ENCODE measurements at places on chromosomes 12 and 14.

DNA sequence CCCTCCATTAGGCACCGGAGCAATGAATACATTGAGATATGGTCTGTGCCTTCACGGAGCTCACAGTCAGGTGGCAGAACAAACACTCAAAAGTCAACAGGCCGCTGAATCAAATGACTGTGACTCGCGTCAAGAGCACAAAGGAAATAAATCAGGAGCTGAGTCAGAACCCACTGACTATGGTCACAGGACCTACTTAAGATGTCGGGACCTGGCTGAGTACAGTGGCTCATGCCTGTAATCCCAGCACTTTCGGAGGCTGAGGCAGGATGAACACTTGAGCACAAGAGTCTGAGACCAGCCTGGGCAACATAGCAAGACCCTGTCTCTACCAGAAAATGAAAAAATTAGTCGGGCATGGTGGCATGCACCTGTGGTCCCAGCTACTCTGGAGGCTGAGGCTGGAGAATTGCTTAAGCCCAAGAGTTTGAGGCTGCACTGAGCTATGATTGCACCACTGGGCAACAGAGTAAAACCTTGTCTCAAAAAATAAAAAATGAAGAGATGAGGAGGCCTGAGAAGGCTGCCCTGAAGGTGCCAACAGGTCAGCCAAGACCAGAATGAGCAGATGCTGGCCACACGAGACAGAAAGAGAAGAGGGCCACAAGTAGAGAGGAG lies 19.9 kb downstream of the TMEM233 start:
- no peaks in the 10 kb centered on the region for H3K36me3 ChIP-seq
- H3K27ac ChIP-seq = no peak overlapping the region
- no peaks in the 10 kb centered on the region for H3K27me3 ChIP-seq
- H3K4me3 ChIP-seq = no peak overlapping the region

- no peak overlapping the region for H3K4me3 ChIP-seq
- no peaks in the 10 kb centered on the region for H3K27me3 ChIP-seq
- no peaks in the 10 kb centered on the region for H3K36me3 ChIP-seq
- H3K27ac ChIP-seq = no peak overlapping the region
- no peaks in the 10 kb centered on the region for H3K4me1 ChIP-seq
Observed at GRCh38 chr12:85183855-85184254, 96.2 kb upstream of the ALX1 start.

GRCh38 chr14:98937021-98937420 lies 335.0 kb downstream of the BCL11B start:
- no peak overlapping the region for H3K27ac ChIP-seq
- H3K4me1 ChIP-seq = no peaks in the 10 kb centered on the region
- no peak overlapping the region for H3K4me3 ChIP-seq
- no peaks in the 10 kb centered on the region for H3K36me3 ChIP-seq
- DNase-seq = no peak

DNA sequence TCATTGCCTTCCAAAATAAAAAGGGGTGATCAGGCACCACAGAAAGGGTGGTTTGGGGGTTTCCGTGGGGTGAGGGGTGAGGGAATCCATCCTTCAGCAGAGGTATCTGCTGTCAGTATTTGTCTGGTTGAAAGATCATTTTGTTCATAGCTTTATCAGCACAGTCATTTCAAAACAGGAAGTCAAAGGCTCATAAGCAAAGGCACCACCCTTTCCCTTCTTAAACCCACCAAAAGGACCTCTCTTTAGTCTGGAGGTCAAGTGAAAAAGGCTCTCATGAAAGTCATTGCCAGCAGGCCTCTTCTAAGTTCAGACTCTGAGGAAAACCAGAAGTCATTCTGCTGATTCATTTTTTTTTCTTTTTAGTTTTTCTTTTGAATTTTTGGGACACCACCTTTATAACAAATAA lies 6.2 kb downstream of the CHST11 start:
- H3K27ac ChIP-seq = peak overlapping the region; percentile 67
- peaks cover 69% of the 10 kb centered on the region for H3K4me1 ChIP-seq
- no peak for DNase-seq
- no peaks in the 10 kb centered on the region for H3K27me3 ChIP-seq
- peak overlapping the region; percentile 2 for H3K4me3 ChIP-seq

DNA sequence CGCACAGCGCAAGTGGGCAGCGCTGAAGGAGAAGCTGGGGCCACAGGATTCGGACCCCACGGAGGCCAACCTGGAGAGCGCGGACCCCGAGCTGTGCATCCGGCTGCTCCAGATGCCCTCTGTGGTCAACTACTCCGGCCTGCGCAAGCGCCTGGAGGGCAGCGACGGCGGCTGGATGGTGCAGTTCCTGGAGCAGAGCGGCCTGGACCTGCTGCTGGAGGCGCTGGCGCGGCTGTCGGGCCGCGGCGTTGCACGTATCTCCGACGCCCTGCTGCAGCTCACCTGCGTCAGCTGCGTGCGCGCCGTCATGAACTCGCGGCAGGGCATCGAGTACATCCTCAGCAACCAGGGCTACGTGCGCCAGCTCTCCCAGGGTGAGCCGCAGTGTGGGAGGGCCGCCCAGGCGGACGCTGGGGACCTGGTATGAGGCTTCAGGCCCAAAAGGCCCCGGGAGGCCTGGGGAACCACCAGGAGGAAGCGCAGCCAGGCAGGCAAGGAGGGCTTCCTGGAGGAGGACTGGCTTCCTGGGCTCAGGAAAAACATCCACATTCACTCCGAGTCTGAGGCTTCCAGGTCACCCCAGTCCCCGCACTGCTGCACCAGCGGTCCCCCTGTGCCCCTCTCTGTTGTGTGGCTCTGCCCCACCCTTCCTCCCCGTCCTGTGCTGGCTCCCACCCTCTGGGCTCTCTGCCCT lies 12.1 kb downstream of the INF2 start:
- H3K4me1 ChIP-seq = peaks cover 30% of the 10 kb centered on the region
- peaks cover 36% of the 10 kb centered on the region for H3K36me3 ChIP-seq
- DNase-seq = no peak
- H3K27ac ChIP-seq = no peak overlapping the region

GRCh38 chr14:92105073-92105892 lies 1.1 kb downstream of the ATXN3 start:
- no peaks in the 10 kb centered on the region for H3K36me3 ChIP-seq
- H3K4me3 ChIP-seq = peak overlapping the region; percentile 89
- no peak for DNase-seq
- H3K4me1 ChIP-seq = peaks cover 34% of the 10 kb centered on the region
- peak overlapping the region; percentile 94 for H3K27ac ChIP-seq
- H3K27me3 ChIP-seq = no peaks in the 10 kb centered on the region

DNA sequence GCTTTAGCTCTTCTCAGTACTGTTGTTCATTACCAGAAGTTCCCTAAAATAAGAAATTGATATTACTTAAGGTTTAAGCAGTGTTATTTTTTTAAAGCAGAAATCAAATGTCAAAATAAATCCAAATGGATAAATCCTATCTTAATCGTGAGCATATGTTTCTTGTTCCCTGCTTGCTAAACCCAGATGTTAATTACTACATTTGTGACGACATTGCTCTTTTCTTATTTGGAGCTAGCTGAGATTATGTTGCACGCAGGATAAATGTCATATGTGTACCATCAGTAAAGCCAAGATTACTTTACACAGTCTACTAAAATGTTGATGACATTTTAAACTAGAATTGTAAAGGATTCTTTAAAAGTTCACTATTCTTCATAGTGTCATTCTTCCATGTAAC lies 157.5 kb downstream of the PLCZ1 start:
- H3K4me1 ChIP-seq = no peaks in the 10 kb centered on the region
- H3K4me3 ChIP-seq = no peak overlapping the region

DNA sequence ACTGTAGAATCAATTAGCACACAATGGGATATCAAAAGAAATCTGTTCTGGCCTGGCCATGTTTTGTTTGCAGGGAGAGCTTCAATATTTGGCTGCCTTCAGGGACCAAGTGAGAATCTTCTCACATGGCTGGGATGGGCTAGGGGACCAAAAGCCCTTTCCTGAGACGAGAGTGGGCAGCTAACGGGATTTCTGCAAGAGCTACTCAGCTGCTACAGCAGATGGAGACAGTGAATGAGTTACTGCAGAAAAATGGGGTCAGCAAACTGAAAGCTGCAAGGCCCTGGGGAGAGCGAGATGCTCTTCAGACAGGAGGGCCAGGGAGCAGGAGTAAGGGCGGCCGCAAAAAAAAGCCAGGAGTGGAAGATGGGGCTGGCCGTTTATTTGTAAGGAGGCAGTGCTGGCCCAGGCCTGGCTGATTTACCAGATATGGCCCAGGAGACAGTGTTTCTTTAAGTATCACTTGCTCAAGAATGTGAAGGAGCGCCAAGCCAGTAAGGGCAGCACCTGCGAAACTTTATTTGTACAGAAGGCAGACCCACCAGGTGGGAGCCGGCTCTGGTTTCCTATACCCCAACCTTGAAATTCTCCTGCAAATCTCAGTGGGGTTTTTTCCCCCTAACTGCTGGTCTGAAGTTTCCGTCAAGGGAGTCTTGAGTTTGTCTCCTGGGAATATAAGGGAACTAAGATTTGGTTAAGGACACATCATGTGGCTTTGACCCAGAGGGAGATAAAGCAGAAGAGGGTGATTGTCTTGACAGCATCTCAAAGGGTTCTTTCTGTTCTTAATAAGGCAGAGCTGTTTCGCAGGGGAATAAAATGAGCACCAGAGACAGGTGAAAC lies 57.8 kb downstream of the SSH1 start:
- no peaks in the 10 kb centered on the region for H3K27me3 ChIP-seq
- peaks cover 75% of the 10 kb centered on the region for H3K36me3 ChIP-seq
- no peak overlapping the region for H3K27ac ChIP-seq
- DNase-seq = no peak
- no peak overlapping the region for H3K4me3 ChIP-seq

GRCh38 chr12:87428701-87429277 lies 600.4 kb downstream of the C12orf50 start:
- DNase-seq = no peak
- H3K36me3 ChIP-seq = no peaks in the 10 kb centered on the region
- H3K27me3 ChIP-seq = no peaks in the 10 kb centered on the region
- no peak overlapping the region for H3K4me3 ChIP-seq
- H3K4me1 ChIP-seq = no peaks in the 10 kb centered on the region
- H3K27ac ChIP-seq = no peak overlapping the region

GRCh38 chr12:12365446-12365802 lies 8.5 kb downstream of the BORCS5 start:
- H3K27me3 ChIP-seq = no peaks in the 10 kb centered on the region
- peaks cover 22% of the 10 kb centered on the region for H3K36me3 ChIP-seq
- no peak overlapping the region for H3K4me3 ChIP-seq
- no peak for DNase-seq
- H3K27ac ChIP-seq = no peak overlapping the region
- no peaks in the 10 kb centered on the region for H3K4me1 ChIP-seq

GRCh38 chr14:72515779-72516770 lies 377.8 kb downstream of the DPF3 start:
- no peak overlapping the region for H3K4me3 ChIP-seq
- no peaks in the 10 kb centered on the region for H3K27me3 ChIP-seq
- DNase-seq = no peak
- H3K36me3 ChIP-seq = no peaks in the 10 kb centered on the region
- no peaks in the 10 kb centered on the region for H3K4me1 ChIP-seq

- H3K27me3 ChIP-seq = no peaks in the 10 kb centered on the region
- DNase-seq = no peak
- no peak overlapping the region for H3K27ac ChIP-seq
- no peaks in the 10 kb centered on the region for H3K36me3 ChIP-seq
- H3K4me1 ChIP-seq = no peaks in the 10 kb centered on the region
Observed at GRCh38 chr14:54104601-54105145, 148.0 kb upstream of the BMP4 start.

DNA sequence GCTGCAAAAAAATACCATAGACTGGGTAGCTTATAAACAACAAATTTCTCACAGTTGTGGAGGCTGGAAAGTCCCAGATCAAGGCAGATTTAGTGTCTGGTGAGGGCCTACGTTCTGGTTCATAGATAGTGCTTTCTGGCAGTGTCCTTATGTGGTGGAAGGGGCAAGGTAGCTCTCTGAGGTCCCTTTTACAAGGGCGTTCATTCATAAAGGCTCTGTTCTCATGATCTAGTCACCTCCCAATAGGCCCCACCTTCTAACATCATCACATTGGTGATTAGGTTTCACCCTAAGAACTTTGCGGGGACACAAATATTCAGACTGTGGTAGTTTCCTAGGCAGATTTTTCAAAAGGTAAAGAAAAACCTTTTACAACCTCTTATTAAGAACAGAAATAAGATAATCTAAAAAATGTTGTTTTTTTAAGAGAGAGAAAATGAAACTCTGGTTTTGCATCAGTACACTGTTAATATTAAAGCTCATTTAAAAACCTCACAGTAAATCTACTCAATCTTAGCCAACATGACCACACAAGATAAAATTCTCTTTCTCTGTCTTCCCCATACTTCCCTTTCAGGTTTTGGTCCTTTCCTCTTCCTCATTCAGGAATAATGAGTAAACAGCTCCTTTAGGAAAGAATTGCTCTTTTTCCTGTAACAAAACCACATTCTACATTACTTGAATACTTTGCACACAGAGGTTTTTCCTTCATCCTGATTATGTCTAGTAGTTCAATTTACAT lies 117.5 kb downstream of the UNC79 start:
- H3K4me3 ChIP-seq = no peak overlapping the region
- no peaks in the 10 kb centered on the region for H3K4me1 ChIP-seq
- no peak for DNase-seq
- no peak overlapping the region for H3K27ac ChIP-seq

GRCh38 chr12:57904426-57904825 lies 36.9 kb upstream of the ATP23 start:
- no peak for DNase-seq
- H3K4me1 ChIP-seq = peaks cover 6% of the 10 kb centered on the region
- no peaks in the 10 kb centered on the region for H3K27me3 ChIP-seq
- no peaks in the 10 kb centered on the region for H3K36me3 ChIP-seq
- no peak overlapping the region for H3K27ac ChIP-seq

DNA sequence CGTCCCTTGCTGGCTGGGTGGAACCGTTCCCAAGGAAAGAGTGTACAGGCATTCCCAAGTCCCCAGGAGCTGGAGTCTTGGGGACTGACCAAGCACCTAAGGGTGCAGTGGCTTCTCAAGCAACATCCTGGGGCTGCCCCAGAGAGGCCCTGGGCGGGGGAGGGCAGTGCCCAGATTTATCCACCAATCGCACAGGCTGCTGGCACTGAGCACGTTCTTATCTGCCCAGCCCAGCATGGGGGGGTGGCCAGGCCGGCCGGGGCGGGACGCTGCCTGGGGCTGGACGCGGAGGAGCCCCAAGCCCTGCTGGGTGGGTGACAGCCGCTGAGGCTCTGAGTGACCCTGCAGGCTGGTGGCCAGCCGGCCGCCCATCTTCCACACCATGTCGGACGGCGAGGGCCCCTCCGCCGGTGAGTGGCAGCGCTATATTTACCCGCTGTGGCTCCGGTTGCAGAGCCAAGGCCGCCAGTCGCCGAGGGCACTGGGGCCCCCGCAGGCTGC lies 53.4 kb downstream of the CYP46A1 start:
- DNase-seq = peak; percentile 85
- peak overlapping the region; percentile 58 for H3K4me3 ChIP-seq
- H3K27ac ChIP-seq = peak overlapping the region; percentile 69
- no peaks in the 10 kb centered on the region for H3K36me3 ChIP-seq
- H3K4me1 ChIP-seq = peaks cover 28% of the 10 kb centered on the region

- H3K36me3 ChIP-seq = no peaks in the 10 kb centered on the region
Observed at GRCh38 chr14:73460691-73461127, 2.4 kb upstream of the NUMB start.

Measured in upper lobe of right lung (tissue), 1 donor.